ENCODE measurements at places on chromosomes 16 and 17.

DNA sequence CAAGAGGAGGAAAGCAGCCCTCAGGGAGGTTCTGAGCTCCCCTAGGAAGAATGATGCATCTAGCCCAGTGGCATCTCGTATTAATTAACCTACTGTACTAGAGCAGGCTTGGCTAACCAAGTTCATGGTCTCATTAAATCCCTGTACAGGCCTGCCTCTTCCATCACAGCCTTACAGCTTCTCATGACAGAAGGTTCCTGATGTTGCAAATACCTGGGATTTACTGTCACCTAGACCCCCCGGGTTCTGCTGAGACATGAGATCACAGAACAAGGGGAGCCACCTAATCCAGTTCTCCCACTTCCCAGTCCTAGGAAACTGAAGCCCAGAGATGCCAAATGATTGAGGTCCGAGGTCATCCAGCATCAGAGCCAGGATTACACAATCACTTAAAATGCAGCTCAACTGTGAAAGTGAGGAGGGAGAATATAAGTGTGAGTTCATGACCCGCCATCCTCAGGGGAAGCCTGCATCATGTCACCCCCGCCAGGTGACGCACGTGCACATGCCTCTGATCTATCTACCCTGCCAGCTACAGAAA is 23.9 kb downstream of the ACLY start:
- DNase-seq = no peak

DNA sequence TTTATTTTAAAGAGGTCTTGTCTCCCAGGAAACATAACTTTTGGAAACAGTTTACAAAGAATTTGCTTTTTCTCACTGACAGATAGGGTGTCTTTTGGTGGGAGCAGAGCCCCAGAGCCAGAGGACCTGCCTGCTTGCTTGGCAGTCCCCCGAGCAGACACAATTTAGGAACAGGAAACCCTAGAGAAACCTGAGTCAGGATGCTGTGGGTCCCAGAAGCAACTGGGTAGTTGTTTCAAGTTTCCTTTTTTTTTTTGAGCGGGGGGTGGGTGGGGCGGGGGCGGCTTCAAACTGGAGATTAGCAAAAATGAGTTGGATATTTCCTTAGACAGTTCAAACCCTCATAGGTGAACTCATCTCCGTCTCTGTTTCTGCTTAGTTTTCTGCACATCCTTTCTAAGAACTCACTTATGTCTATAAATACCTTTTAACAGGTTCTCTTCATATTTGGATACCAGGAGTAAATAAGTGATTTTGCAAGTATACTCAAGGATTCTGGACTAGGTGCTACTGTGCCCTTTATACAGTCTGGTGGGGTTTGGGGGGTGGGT is 135.1 kb downstream of the PRKCA start:
- DNase-seq = no peak

DNA sequence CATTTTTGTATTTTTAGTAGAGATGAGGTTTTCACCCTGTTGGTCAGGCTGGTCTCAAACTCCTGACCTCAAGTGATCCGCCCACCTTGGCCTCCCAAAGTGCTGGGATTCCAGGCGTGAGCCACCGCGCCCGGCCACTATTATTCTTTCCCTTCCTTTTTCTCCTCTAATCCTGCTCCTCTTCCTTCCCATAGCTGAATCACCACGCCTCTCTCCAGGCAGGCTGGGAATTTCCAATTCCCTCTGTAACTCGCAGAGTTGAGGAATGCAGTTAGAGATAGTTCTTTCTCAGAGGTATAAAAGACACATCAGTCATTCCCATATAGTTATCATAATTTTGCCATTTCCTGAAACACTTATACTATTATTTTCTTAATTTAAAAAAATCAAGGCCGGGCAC is 11.2 kb downstream of the METTL16 start:
- DNase-seq = no peak

GRCh38 chr17:82330322-82331239 is 3.0 kb downstream of the SECTM1 start:
- no peak for DNase-seq

- DNase-seq = no peak
Observed at GRCh38 chr16:47627721-47628120, 166.6 kb downstream of the PHKB start.

DNA sequence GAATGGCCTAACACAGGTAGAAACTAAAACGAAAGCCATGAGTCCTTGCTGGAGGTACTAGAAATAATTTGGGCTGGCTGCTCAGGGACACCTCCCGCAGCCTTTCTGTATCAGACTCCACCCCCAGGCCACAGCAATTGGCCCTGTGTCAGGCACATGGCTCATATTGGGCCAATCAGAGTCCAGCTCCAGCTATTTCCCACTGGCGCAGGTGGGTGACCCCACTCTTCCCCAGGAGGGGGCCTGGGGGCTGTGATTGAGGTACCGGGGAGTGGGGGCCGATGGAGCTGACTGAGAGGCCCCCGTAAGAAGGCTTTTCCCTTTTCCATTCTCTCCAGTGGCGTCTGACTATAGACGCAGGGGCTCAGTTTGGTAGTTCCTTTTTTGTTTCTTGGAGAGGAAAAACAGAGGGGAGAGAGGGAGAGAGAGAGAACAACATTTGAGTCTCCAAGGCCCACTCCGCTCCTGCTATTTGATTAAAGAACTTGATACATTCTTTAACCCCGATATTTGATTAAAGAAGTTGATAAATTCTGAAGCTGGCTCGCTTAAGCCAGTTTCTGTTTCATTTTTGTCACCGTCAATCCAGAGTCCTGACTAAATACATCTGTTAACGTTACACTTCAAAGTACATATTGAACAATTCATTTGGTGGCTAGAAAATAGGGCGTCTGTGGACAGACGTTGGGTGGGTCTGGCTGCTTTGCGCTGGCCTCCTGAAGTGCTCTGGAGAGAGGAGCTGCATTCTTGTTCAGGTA is 26.3 kb downstream of the FOXL1 start:
- no peak for DNase-seq

GRCh38 chr16:4814046-4814445 is 11.6 kb upstream of the ROGDI start:
- no peak for DNase-seq

Measured in right kidney (tissue), 9 donors.